NCI-H524 treated with DMSO at 0.1 percent for 48 hours (cell line): ENCODE measurements at places on chromosomes 5 and 9.

- DNase-seq = no peak
These were observed 27.4 kb downstream of the OXCT1 start for GRCh38 chr5:41842777-41843176.

GRCh38 chr5:9547122-9547947 lies 1.5 kb upstream of the SEMA5A start:
- DNase-seq = no peak

DNA sequence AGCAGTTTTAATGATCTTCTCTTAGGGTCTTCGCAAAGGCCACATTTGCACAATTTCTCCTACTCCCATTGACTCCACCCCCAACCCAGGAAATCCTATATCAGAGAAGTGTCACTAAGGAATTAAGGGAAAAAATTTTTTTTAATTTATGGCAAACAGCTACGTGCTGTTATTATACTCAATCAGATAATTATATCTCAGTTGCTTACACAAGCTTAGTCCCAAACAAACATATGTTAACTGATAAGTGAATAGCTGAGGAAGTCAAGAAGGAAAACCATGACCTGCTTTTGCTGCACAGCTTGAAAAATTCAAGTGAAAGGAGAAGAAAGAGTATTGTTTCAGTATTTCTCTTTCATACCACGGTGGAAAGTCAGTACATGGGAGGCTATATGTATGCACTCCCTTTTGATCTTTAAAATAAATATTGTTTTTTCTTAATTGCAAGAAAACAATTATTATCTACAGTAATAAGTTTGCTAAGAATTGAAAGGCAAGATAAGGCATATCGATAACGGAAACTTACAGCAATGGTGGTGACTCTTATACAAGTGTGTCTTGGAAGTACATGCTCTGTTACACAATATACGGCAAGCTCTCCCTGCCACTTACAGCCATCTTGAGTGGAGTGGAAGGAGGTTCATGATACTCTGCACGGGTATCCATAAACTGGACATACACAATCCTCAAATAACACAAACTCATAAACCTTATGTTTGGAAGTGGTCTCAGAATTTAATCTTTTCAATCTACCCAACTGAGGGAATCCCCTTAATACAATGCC lies 167.9 kb upstream of the FREM1 start:
- no peak for DNase-seq

GRCh38 chr5:43236653-43237355 lies 44.8 kb downstream of the NIM1K start:
- DNase-seq = no peak

GRCh38 chr5:141945511-141946051 lies 12.4 kb downstream of the PCDH12 start:
- no peak for DNase-seq

GRCh38 chr9:94991961-94992907 lies 265.7 kb downstream of the AOPEP start:
- no peak for DNase-seq

DNA sequence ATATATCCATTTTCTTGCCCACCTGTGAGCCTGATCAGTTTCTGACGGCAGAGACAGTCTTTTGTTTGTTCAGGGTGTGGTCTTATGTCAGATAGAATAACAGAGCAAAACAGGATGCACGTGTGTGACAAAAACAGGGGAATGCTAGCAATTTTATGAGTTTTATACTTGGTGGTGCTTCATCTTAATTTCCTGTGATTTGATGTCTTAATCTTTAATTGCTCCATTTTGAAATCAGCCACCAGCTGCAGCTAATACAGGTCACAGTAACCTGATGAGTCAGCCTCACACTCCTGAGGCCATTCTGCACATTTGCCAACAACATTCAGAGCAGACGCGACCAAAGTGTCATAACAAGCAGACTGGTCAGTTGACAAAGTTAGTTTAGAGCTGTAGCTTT lies 42.3 kb upstream of the JMY start:
- DNase-seq = no peak

DNA sequence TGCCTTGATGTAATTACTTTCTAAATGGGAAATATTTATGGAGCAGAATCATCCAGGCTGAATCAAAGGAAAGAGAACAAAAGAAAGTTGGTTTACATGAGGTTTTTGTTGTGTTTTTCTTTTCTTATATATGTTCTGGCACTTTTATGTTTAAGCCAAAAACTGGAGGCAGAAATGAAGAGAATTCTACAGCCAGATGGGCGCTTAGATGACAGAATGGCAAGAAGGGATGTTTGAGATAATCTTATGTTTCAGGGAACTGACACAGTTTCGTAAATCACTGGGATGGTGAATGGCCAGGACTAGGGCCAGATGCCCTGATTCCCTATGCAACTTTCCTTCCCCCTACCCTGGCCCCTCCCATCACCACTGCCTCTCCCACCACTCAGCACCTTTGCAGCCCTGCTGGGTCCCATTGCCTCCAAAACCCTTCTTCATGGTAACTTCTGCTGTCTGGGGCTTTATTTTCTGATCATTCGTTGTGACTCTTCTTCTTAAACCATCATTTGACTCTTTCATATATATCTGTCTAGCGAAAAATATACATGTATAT lies 111.8 kb downstream of the EFNA5 start:
- peak; percentile 64 for DNase-seq

GRCh38 chr9:88772575-88772974 lies 218.7 kb upstream of the S1PR3 start:
- no peak for DNase-seq

DNA sequence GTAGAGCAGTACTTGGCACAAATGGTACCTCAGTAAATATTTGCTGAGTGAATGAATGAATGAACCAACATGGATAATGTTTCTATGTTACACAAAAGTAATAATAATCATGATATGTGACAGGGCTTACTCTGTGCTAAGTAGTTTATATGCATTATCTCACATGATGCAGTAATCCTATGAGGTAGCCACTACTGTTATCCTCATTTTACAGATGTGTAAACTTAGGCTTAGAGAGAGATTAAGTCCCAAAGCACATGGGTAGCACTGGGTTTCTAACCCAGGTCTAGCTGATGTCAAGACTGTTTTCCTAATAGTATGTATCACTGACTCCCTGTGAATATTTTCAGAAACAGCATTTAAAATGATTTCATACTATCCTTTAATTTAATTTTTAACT lies 44.1 kb upstream of the VDAC1 start:
- no peak for DNase-seq

DNA sequence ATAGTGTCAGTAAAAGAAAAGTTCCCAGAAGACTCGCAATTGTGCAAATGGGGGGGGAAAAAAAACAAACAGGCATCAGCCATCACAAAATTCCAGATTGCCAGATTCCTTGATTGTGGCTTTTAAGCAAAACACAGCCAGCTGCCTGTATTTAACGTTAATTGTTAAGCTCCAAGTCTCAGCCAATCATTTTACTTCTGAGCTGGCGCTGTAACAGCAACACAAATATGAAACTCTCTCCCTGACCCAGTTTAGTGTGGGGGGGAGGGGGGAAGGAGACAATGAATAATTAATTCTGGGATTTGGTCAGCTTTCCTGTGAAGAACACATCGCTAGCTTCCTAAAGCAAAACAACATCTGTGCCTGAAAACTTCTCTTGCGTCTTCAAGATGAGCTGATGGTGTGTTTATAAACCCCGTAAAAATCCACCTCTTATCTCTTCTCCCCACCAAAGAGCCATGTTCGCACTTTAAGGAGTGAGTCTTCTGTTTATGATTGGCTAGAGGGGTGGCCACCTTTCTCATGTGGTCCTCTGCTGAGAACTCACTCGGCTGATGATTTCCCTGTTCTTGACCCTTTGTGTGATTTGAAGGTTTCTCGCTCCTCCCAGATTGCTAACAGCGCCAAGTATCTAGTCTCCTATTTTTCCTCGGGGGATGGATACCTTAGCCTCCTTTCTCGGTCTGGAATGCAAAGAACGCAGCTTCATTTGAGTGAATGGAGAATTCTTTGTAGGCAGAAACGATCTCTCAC lies 160.2 kb upstream of the DAPK1 start:
- peak; percentile 38 for DNase-seq

- DNase-seq = no peak
These were observed 253.5 kb downstream of the DMRTA1 start for GRCh38 chr9:22700171-22700570.

GRCh38 chr5:8138884-8139283 lies 269.9 kb downstream of the MTRR start:
- no peak for DNase-seq

- DNase-seq = no peak
These were observed 6.0 kb upstream of the CDKN2AIPNL start for GRCh38 chr5:134417707-134418106.

DNA sequence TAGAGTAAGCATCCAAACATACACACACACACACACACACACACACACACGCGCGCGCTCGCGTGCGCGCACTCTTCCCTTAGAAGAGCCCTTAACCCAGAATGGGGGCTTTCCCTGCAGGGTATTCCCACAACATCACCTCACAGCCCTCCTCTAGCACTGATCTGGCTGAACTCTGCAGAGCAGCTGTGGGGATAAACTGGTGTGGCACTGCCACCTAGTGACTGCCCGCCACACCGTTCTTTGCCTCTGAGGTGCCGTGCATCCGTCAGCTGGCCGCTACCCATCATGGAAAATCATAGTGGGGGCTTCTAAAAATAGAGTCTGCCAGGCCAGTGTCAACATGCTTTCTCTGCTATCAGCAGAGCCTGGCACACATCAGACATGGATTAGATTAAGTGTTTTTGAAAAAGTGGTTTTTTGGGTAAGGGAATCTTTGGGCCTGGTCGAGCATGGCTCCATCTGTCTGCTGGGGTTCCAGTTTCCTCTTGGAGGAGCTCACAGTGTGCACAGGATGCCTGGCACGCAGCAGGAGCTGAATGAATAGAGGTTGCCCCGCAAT lies 88.1 kb downstream of the KCNN2 start:
- no peak for DNase-seq

- no peak for DNase-seq
These were observed 774.3 kb downstream of the KCTD16 start for GRCh38 chr5:144944936-144945335.

DNA sequence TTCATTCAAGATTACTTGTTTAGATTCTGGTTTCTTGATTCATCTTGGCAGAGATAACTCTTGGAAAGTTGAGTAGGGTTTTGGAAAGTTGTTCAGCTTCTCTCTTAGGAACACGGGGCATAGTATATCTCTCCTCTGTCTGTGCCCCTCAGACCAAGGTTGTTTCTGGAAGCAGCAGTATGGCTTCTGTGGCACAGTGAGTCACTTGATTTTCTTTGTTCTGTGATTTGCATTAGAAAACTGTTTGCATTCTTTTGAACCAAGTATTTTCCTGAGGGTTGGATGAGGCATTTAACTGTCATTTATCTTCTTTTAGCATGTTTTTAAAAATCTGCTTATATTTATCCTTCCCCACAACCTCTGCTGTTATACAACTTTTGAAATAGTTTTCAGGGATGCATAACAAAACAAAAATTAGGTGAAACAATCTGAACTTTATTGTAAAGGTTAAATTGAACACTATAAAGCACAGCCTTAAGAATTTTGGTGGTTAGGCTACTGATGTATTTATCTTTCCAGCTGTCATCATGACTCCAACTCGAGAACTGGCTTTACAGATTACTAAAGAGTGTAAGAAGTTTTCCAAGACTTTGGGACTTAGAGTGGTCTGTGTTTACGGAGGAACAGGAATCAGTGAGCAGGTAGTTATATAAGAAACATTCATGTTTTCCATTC lies 26.5 kb downstream of the DDX46 start:
- no peak for DNase-seq

GRCh38 chr9:94874316-94874715 lies 147.8 kb downstream of the AOPEP start:
- no peak for DNase-seq

GRCh38 chr5:1262381-1262780 lies 32.5 kb downstream of the TERT start:
- DNase-seq = no peak

DNA sequence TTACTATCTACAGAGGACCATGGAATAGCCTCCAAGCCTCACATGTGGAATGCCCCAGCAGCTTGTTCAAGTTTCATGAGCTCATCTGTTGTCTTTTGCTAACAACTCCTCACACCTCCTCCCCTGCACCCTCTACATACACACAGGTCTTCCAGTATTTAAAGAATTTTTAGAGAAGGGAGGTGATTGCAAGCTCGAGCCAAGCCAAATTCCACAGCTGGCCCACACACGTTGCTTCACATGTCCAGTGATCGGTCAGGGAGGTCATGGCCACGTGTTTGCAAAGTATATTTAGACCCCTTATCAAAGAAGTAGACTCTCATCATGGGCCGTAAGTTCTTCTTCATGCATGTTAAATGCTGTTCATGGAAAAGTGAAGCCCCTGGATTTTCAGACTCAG lies 281.7 kb downstream of the OSTF1 start:
- DNase-seq = no peak

DNA sequence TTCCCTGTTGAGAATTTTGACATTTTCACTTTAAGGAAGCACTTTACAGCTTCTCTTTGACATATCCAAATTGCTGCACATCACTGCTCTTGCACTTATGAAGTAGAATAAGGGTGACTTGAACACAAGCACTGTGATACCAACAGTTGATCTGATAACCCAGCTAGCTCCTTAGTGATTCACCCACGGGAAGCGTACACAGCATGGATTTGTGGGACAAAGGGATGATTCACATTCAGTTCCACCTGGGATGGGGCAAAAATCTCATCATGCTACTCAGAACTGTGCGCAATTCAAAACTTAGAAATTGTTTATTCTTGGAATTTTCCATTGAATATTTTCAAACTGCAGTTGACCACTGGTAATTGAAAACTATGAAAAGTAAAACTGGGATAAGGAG lies 1565.5 kb upstream of the CDH9 start:
- no peak for DNase-seq

DNA sequence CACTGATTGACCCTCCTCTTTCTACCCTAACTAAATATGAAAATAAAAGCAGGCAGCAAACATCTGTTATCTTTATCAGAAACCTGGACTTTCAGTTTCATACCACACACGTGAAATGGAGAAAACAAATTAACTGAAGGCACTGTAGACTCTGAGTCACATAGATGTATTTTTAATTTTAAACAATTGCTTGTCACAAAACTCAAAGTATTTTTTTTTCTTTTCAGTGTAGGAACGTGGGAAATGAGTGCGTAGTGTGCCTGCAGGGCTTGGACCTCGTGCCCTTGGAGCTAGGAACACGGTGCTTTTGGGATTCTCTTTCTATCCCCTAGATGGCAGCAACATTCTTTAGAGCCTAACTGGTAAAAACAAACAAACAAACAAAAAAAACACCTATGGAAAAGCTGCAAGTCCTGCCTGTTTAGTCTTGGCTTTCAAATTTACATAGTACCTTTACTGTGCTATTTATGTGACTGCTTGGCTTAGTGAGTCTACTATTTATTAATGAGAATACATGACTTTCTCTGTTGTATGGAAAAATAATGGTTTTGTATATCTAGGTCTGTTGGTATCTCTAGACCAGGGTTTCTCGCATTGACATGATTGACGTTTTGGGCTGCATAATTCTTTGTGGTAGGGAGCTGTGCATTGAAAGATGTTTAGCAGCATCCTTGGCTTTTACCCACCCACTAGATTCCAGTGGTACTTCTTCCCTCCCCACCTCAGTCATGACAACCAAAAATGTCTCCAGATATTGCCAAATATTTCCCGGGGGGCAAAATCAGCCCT lies 16.8 kb upstream of the ACTBL2 start:
- DNase-seq = peak; percentile 6
